CD4-positive, alpha-beta T cell (primary cell): ENCODE measurements at places on chromosomes 6 and 20.
A peak's percentile ranks its signal among the peaks of the same experiment; 100 is the strongest.

DNA sequence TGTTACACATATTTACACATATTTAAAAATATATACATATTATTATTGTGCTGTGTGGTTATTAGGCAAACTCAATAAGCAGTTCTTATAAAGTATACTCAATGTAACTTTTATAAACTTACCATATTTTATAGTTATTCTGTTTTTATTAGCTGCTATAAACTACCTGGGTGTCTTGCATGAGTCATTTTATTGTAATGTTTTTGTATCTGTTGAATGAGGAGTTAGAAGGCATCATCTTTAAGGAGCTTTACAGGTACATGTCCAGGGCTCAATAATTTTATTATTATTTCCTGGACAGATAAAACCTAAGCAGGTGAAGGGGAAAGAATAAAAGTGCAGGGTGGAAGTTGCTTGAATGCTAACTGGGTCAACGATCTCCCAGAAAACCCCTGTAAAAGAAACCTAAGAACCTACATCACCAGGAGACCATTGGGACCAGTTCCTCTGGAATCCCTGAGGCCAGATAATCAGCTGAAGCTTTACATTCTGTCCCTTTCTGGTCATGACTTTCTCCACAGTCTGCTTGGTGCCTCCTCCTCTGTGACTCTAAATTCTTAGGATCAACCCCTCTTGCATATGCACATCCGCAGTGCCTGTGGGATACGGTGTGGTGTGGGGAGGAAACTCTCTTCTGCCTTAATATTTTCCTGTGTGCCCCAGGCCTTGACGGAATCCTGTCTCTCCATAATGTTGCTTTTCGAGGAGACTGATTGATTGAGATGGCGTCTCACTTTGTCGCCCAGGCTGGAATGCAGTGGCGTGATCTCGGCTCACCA is 38.0 kb downstream of the TRIM38 start:
- no peaks in the 10 kb centered on the region for H3K27me3 ChIP-seq
- peaks cover 11% of the 10 kb centered on the region for H3K36me3 ChIP-seq
- DNase-seq, result no peak
- no peaks in the 10 kb centered on the region for H3K4me1 ChIP-seq

GRCh38 chr6:42269553-42269952 is 51.9 kb upstream of the MRPS10 start:
- H3K27me3 ChIP-seq, result no peaks in the 10 kb centered on the region
- peaks cover 23% of the 10 kb centered on the region for H3K36me3 ChIP-seq
- H3K4me1 ChIP-seq, result no peaks in the 10 kb centered on the region
- DNase-seq, result no peak

GRCh38 chr20:49833483-49833882 is 20.9 kb downstream of the SLC9A8 start:
- no peak for DNase-seq
- no peak overlapping the region for H3K27ac ChIP-seq
- no peaks in the 10 kb centered on the region for H3K27me3 ChIP-seq
- H3K4me3 ChIP-seq, result no peak overlapping the region
- peaks cover 45% of the 10 kb centered on the region for H3K36me3 ChIP-seq
- H3K4me1 ChIP-seq, result no peaks in the 10 kb centered on the region

DNA sequence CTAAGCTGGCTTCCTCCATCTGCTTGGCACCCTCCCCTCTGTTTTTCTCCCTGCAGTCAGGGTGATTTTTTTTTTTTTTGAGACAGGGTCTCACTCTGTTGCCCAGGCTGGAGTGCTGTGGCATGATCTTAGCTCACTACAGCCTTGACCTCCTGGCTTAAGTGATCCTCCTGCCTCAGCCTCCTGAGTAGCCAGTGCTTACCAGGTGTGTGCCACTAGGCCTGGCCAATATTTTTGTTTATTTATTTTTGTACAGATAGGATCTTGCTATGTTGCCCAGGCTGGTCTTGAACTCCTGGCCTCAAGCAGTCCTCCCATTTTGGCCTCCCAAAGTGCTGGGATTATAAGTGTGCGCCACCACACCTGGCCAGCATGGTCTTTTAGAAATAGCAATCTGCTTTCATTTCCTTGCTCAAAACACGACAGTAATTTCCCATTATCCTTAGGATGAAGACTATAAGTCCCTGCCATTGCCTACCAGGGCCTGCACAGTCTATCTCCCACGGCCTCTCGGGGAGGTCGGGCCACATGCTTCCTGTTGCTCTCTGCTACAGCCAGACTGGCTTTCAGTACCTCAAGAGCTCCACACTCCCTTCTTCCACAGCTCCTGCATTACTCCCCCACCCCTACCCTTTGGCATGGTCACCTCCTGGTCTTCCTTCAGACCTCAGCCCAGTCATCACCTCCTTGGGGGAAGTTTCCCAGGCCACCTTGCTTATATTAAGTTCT is 11.1 kb upstream of the CD164 start:
- no peak for DNase-seq
- H3K27me3 ChIP-seq, result no peaks in the 10 kb centered on the region

DNA sequence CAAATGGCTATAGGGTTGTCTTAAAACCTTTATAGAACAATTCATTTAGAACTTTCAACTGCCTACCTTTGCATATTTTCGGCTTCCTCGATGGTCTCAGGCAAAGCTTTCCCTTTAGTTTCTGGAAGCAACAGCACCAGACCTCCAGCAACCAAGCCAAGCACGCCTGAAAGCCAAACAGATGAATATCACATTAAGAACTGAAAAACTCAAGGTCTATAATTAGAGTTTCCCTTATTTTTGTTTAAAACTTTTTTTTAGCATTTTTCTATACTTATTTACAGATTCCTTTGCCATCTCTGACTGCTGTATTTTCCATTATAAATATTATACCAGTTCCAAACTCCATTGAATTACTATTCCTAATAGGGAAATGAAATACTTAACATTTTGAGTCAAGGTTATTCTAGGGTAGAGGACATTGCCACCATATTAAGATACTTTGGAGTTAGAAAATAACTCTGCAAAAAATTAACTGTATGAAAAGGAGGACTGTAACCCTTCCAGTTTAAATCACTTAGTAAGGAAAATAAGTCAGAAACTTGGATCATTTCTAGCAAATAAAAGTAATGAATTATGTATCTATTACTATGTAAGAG is 33.9 kb downstream of the SLC22A2 start:
- H3K27ac ChIP-seq, result no peak overlapping the region
- H3K36me3 ChIP-seq, result no peaks in the 10 kb centered on the region
- no peak overlapping the region for H3K4me3 ChIP-seq
- no peak for DNase-seq
- H3K27me3 ChIP-seq, result no peaks in the 10 kb centered on the region

- no peak overlapping the region for H3K27ac ChIP-seq
- peaks cover 12% of the 10 kb centered on the region for H3K4me1 ChIP-seq
- H3K27me3 ChIP-seq, result no peaks in the 10 kb centered on the region
- no peak overlapping the region for H3K4me3 ChIP-seq
- DNase-seq, result no peak
- no peaks in the 10 kb centered on the region for H3K36me3 ChIP-seq
Observed at GRCh38 chr6:130778946-130779657, 48.1 kb upstream of the SMLR1 start.

- H3K4me3 ChIP-seq, result no peak overlapping the region
- no peaks in the 10 kb centered on the region for H3K27me3 ChIP-seq
- peaks cover 90% of the 10 kb centered on the region for H3K36me3 ChIP-seq
- no peak overlapping the region for H3K27ac ChIP-seq
- no peak for DNase-seq
- H3K4me1 ChIP-seq, result no peaks in the 10 kb centered on the region
Observed at GRCh38 chr6:158609455-158610155, 34.9 kb downstream of the DYNLT1 start.

DNA sequence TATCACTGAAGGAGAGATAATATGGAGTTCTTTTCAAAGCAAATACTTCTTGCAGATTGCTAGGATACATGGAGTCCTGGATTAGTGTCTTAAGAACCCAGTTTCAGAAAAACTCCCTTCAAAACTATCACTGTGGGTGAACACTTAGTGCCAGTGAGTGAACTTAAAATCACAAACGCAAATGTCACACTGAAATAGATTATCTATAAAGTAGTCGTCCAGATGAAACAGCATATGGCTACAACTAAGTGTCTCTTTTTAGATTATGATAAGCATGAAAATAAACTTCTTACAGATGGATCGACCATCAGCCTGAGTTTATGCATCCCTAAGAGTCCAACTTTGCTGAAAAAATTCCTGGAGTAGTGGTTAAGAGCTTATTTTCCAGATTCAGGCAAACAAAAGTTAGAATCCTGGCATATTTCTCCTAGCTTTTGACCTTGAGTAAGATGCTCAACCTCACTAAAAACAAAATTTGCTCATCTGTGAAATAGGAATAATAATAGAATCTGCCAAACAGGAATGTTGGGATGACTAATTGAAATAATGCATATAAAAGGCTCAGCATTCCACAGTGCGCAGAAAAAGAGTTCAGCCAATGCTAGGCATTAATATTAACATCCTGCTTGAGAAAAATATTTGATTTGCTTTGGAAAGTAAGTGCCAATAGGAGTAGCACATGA is 70.4 kb downstream of the DOK5 start:
- no peaks in the 10 kb centered on the region for H3K36me3 ChIP-seq
- no peak for DNase-seq
- H3K4me3 ChIP-seq, result no peak overlapping the region
- H3K4me1 ChIP-seq, result no peaks in the 10 kb centered on the region
- H3K27me3 ChIP-seq, result no peaks in the 10 kb centered on the region
- H3K27ac ChIP-seq, result no peak overlapping the region

DNA sequence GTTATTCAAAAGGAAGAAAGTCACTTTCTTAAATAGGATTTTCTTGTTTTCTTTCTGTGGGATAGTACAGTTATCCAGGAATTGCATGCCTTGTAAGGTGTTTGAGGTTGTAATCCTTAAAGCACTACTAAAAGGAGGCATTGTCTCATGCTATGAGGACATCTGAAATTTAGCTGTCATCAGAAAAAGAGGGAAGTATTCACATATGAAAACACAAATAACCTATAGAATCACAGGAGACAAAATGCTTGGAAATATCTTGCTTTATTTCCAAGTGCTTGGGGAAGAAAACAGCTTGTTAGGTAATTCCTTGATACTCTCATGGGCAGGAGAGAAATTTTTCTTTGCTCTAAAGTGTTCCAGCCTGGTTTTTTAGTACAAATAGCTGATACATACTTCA is 40.1 kb downstream of the HECA start:
- DNase-seq, result no peak
- H3K27me3 ChIP-seq, result no peaks in the 10 kb centered on the region
- peaks cover 89% of the 10 kb centered on the region for H3K36me3 ChIP-seq
- peaks cover 64% of the 10 kb centered on the region for H3K4me1 ChIP-seq

- no peaks in the 10 kb centered on the region for H3K36me3 ChIP-seq
- peak; percentile 10 for DNase-seq
- H3K4me3 ChIP-seq, result no peak overlapping the region
- H3K27me3 ChIP-seq, result no peaks in the 10 kb centered on the region
- H3K27ac ChIP-seq, result no peak overlapping the region
Observed at GRCh38 chr6:146775220-146775619, 176.4 kb downstream of the ADGB start.

- H3K27ac ChIP-seq, result no peak overlapping the region
- H3K36me3 ChIP-seq, result no peaks in the 10 kb centered on the region
- H3K27me3 ChIP-seq, result no peaks in the 10 kb centered on the region
Observed at GRCh38 chr6:54087721-54088120, 23.5 kb upstream of the MLIP start.
